Activated CD4-positive, CD25-positive, alpha-beta regulatory T cell (primary cell): ENCODE measurements at places on chromosomes 2 and 18.

GRCh38 chr2:212173756-212174510 is 364.7 kb downstream of the ERBB4 start:
- no peak for DNase-seq

DNA sequence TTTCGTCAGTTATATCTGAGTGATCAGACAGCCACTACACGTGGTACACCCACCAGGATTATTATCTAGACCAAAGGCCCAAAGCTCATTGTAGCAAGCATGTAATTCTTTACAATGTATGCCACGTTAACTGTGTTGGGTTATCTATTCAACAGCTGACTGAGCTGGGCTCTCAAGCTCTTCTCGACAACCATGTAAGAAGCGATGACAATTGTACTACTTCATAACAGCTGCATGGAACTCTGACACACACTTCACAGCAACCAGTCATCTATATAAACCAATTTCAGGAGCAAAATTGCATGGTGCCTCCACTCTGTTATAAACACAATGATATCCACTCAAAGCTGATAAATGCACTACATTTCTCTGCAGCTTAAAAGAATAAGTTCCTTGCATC is 701.8 kb downstream of the NR4A2 start:
- no peak for DNase-seq

- no peak for DNase-seq
These were observed 6.1 kb downstream of the CABLES1 start for GRCh38 chr18:23141104-23141999.

GRCh38 chr2:36659872-36660312 is 36.6 kb upstream of the VIT start:
- DNase-seq = no peak
